ENCODE measurements at places on chromosomes 2 and 18.

GRCh38 chr2:42053791-42054701 lies 6.2 kb downstream of the PKDCC start:
- no peak for DNase-seq

DNA sequence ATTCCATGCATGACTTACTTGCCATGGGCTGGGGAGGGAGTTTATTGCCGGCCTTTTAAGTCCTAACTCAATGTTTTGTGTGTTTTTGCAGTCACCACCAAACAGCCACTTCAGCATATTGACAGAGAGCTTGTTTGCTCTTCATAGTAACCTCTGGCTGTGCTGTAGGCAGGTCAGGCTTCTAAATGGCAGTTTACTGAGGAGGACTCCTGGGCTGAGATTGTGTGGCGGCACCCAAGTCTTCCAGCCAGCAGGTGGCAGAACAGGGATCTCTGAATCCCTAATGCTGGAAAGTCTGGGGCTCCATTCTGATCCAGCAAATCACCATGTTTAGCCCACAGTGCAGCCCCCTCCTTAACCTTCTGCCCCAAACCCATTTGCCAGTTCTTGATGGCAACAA lies 121.2 kb downstream of the CAPN13 start:
- DNase-seq: no peak

DNA sequence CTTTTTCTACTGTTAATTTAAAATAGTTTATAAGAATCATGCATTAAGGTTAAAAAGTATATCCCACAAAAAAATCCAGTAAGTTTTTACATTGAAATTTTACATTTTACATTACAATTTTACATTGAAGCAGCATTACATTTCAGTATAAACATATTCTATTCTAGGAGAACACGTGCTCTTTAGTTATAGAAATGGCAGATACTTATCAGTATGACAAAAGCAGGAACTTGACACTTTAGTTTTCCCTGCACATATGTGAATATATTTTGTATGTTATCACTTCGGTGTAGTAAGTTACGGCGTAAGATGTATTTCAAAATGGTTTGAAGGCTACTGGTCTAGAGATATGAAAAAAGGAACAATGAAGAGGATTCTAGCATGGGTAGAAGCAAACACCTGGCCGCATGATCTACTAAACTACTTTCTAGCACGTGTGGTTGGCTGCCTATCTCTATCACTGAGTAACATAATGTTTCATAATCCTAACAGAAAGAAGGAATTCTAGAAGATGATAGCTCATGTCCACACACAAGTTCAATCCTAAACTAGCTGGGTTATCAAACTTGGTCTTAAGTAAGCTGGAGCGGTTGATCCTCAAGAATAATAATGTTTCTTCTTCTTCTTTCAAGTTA lies 5.4 kb downstream of the IMMT start:
- DNase-seq: no peak

GRCh38 chr2:227006189-227006897 lies 157.7 kb downstream of the COL4A4 start:
- DNase-seq: no peak

GRCh38 chr2:218857371-218858137 lies 2.1 kb upstream of the WNT6 start:
- DNase-seq: no peak

GRCh38 chr18:39232490-39232889 lies 1666.9 kb upstream of the CELF4 start:
- DNase-seq: no peak

GRCh38 chr18:69259282-69259681 lies 141.4 kb upstream of the DOK6 start:
- no peak for DNase-seq

- no peak for DNase-seq
Measured at GRCh38 chr2:219059725-219060682, 717 bp downstream of the IHH start.

- no peak for DNase-seq
Measured at GRCh38 chr18:38654946-38655345, 1089.3 kb upstream of the CELF4 start.

DNA sequence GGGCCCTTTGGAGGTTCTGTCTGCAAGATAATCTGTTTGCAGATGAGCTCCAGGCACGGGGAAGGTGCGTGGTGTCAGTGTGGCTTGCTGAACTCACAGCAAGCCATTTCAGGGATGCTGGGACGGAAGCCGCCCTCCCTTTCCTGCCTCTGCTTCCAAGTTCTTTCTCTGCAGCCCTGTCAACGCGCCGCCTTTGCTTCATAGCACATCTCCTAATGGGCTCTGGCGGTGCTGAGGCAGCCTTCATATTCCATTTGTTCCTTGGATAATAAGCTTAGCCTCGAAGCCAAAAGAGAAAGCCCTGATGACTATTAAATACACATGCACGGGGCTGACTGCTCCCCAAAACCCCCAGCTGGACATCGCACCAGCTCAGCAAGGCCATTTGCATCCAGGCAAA lies 81.7 kb upstream of the TAF1B start:
- DNase-seq: no peak

DNA sequence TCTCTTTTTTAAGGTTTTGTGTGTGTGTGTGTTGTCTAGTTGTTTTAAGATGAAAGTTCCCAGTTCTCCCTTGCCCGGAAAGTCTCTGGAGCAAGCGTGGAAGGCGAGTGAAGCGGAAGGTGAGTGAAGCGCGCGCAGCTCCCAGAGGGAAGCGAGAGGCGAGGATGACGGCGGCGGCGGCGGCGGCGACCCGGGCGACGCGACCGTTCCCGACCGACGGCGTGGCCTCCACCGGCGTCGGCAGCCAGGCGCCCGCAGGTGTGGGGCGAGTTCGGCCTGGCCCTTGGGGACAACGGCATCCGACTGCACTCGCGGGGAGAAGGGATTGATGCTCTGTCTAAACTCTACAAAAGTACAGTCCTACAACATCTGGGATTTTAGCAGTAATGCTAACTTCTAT lies 321.9 kb downstream of the CELF4 start:
- no peak for DNase-seq

GRCh38 chr2:240383871-240384700 lies 51.4 kb upstream of the GPC1 start:
- no peak for DNase-seq

- DNase-seq: no peak
Measured at GRCh38 chr18:61580046-61580445, 246.8 kb downstream of the CDH20 start.

DNA sequence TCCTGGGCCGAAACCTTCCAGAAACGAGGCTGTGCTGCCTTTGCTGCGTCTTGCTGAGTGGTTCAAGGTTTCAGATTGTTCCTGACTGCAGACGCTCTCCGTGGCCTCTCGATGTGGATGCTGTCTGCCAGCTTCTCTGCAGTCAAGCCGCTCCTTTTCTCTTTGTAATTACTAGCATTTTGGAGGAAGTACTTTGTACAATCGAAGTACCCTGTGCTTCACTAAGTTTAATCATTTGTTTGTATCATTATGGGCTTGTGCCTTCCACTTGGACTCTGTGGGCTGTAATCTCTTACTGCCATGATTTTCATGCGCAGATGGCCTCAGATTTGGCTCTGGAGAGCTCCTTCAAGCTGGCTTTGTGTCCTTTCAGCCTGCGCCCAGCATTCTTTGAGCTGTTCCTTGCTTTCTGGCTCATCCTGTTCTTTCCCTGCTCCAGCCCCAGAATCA lies 49.3 kb downstream of the TRAF3IP1 start:
- DNase-seq: no peak

DNA sequence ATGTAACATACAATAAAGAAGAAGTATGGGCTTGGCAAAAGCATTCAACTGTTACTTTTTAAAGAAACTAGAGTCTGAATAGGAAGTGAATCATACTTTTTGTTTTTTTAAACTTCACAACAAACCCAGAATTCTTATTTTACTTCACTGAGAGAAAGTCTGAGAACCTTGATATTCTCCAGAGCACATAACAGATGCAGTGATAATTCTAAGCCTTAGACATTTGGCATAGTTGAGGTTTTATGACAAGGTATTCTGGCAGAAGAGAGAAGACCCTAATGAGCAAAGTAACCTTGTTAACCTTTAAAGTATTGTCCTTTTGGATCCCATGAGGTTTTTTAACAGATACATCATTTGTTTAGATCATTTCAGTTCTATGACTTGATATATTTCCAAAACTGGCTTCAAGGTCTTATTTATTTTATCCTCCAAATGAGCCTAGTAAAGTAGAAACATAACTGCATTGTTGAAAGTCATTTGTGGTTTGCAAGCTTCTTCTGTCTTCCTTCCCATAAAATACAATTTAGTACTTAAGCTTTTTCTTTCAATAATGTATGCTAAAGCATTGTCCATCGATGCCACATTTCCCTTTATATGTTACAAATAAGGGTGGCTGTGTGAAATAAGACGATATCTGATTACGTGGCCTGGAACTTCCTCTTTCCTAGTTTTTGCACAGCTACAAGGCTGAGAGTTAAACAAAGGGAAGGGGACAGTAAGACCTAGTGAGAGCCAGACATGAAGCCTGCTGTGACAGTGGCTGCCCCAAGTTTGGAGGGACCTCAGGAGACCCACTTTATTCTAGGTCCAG lies 86.1 kb upstream of the ITPRID2 start:
- no peak for DNase-seq
